Stimulated activated CD8-positive, alpha-beta memory T cell treated with anti-CD3 and anti-CD28 coated beads, Interleukin-7, amount 100 ng/mL, for 1 hour (primary cell): ENCODE measurements at places on chromosomes 13 and 19.

DNA sequence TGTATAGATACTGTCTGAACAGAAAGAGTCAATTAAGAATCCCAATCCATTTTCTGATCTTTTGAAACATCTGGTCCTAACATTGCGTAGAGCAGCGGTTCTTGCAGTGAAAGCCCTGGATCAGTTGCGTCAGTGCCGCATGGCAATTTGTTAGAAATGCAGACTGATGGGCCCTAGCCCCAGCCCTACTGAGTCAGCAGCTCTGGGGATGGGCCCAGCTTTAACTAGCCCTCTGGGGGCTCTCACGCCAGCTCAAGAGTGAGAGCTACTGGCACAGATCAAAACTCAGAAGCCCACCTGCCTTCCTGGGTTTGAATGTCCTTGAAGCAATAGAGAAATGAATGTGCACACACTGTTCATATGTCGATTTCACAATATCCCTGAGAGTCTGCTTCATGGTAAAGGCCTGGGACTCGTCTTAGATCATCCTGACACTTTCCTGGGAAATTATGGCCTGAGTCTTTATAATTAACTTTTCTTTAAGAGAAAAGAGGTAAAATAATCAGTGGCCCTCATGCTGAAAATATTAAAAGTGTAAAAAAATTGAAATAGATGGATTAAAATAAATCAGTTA, 206.8 kb upstream of the TMTC4 start:
- no peak for DNase-seq

DNA sequence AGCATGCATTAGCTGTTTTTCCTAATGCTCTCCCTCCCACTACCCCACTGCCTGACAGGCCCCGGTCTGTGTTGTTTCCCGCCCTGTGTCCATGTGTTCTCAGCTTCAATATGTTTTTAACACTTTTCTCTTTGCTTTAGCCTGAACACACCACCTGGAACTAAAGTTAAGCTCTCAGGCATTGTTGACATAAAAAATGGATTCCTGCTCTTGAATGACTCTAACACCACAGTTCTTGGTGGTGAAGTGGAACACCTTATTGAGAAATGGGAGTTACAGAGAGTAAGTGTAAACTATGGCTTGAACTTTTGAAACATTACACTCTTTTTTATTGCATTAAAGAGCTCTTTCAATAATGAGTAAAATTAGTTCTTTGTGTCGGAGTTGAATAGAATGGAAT, 70.1 kb downstream of the TDRD3 start:
- no peak for DNase-seq

DNA sequence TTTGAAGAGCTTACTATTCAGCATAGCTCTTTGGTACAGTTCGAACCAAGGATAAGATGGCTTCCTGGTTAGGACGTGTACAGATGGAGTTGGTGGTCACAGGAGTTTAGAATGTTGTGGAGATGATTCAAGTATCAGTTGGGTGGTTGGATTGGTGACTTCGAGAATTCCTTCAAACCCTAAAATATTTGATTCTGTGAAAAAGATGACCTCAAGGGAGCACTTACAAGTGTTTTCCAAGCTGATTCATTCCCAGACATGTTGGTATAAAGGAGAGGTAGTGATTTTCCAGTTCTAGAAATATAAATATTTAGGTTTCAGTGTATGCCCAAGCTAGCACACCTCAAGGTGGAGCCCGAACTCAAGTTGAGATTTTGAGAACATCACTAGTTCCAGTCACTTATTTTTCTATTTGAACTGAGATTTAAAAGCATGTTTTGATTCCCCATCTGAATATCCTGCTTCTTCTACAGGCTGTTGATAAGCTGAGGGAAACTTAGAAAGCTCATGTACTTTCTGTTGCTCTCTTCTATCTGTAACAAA, 306.1 kb downstream of the DCT start:
- no peak for DNase-seq

GRCh38 chr13:43544011-43544410, 242.8 kb downstream of the ENOX1 start:
- DNase-seq, result no peak

DNA sequence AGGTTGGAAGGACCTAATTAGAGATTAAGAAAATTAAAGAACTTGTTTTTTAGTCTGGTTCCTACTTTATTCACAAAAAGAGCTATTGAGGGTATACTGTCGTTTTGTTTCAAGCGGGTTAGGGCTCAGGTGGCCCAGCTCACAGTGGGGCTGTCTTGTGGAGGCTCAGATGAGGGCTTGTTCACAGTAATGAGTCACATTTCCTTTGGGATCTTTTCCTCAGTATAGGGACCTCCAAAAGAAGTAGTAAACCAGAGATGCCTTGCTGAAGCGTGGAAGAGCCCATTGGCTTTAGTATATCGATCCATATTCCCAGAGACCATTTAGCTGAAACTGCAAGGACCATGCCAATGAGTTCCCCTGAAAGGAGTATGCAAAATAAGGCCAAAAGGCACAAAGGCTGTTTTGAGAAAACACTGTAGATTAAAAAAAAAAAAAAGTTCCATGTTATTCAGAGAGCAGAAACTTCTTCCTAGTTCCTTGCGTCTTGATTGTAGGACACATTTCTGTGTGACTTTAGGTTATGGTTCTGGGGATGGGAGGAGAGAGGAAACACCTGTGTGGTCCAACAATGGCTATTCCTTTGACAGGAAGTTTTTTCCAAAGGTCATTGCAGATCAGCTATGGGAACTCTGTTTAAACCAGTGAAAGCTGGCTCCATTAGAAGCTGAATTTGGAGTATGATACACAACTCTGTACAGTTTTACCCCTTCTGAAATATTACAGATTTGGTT, 32.8 kb upstream of the GPI start:
- no peak for DNase-seq

DNA sequence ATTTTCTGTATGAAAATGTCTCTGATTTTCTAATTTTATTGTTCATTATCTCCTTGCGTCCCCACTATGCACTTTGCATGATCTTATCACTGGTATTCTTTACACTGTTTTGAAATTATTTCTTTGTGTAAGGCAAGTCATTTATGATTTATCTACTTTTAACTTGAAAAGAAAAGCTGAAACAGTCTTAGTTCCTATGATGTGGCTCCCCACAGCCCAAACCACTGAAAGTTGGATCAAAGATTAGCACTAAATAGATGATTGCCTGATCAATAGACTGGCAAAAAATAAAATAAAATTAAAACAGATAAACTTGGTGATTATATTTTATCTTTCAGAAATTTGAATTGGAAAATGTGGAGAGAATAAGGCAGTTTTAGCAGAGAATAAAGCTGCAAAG, 1101.9 kb downstream of the PCDH9 start:
- DNase-seq, result no peak

- DNase-seq, result no peak
Measured at GRCh38 chr19:4660993-4661392, 9.1 kb downstream of the MYDGF start.
